ENCODE measurements at places on chromosomes 7 and 10.

DNA sequence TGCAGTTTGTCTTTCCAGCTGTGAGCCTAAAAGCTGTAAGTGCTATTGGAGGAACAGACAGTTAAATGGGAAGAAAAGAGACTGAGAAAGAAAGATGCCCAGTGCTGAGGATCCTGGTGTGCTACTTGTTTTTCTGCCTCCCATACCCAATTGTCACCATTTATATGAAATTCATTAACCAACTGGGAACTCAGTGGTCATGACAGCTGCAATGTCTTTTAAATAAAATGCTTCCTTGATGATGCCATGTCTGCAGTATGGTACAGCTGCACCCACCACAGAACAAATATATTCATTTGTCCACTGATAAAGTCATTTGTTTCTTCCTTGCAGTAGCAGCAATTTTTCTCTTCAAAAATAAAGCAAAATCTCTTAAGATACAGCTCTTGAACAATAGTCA lies 15.6 kb upstream of the RTKN2 start:
- DNase-seq, result no peak

DNA sequence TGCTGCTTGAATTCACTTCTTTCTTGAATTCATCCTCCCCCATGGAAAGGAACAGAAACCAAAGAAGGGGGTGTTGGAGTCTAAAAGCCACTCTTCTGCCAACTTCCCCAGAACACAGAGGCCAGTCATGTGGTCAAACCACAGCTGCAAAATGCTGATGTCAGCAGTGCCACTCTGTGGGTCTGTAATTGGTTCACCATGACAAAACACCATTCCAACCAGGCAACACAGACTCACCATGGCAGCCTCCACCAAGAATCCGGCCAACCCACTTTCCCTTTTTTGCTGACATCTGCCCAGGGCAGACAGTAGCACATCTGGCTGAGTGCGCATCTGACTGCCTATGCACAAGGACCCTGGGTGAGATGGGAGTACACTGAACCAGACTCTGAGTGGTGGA lies 16.8 kb downstream of the OSBPL3 start:
- no peak for DNase-seq

GRCh38 chr7:6417408-6417807 lies 30.3 kb downstream of the DAGLB start:
- DNase-seq, result no peak

DNA sequence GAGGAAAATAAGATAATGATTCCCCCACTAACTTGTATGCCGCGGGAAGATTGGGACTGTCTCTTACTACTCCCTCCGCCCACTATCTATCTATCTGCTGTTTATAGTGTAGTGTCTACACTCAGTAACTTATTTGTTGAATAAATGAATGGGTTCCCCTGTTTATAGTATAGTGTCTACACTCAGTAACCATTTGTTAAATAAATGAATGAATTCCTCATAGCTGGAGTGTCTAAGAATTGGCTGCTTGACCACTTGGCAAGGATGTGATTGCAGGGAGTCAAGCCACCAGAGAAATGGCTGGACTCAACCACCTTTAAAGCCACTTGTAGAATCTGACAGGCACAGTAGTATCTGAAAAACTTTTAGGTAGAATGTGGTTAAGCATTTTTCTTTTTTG lies 147.1 kb downstream of the TRIL start:
- no peak for DNase-seq

DNA sequence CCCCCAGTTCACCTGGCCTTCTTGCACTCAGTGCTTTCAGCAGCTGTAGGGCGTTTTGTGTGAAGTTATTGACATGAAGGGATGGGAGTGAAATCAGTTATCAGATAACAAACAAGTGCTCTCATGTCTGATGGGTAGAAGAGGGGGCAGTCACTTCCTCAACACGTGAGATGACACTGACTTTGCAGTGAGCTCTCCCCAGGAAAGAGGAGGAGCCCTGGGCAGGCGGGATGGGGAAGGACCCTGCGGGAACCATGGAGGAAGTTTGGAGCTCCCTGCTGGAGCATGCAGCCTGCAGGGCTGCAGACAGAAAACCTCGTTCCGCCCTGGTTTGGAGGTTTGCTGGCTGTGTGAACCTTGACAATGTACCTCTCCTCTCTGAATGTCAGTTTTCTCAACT lies 38.7 kb downstream of the GPR26 start:
- no peak for DNase-seq

DNA sequence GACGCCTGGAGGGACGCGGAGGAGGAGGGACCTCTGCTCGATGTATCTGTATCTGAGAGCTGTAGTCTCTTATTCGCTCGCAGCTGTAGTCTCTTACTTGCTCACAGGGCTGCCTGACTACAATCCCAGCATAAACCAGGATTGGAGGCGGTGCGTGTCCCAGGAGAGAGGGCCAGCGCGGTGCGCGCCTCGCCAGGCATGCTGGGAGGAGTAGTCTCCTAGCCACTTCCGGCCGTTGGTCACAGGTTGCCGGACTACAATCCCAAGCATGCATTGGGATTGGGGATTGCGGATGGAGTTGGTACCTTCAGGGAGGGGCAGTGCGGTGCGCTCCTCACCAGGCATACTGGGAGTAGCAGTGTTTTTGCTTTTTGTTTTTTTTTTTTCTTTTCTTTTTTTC lies 421.7 kb upstream of the NUPR2 start:
- DNase-seq, result no peak

DNA sequence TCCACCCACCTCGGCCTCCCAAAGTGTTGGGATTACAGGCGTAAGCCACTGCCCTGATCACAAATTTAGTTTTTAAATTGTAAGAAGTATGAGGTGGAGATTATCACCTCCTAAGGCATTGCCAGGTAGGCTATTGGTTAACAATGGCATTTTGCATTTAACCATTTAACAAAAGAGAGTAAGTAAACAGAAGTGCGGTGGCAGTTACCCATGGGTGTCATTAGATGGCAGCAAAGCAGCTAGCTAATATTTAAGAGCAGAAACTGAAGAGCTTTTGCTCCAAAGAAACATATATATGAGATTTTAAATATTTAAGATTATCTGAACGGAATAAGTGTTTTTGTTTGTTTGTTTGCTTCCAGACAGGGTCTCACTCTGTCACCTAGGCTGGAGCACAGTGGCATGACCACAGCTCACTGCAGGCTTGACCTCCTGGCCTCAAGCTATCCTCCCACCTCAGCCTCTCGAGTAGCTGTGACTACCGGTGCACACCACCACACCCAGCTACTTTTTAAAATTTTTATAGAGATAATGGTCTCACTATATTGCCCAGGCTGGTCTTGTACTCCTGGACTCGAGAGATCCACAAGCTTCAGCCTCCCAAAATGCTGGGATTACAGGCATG lies 325.5 kb upstream of the C7orf33 start:
- no peak for DNase-seq

GRCh38 chr10:104406715-104407650 lies 53.4 kb downstream of the CFAP58 start:
- no peak for DNase-seq

DNA sequence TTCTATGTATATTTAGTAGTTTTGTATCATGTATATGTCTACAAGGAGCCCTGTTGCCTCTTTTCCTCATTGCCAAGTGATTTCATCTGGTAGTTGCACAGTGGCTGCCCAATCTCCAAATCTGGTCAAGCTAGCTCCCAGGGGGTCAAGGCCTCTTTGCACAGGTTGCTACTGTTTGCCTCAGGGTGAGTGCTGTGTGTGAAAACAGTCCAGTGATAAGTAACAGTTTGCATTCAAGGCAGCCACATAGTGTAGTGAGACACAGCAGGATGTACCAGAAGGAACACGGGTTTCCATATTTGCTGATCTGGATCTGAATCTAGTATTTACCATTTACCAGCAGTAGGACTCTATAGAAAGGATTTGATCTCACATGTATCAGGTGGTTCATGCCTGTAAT lies 13.3 kb upstream of the EPC1 start:
- DNase-seq, result no peak

- DNase-seq, result no peak
Measured at GRCh38 chr10:11782793-11783557, 40.2 kb upstream of the PROSER2 start.

DNA sequence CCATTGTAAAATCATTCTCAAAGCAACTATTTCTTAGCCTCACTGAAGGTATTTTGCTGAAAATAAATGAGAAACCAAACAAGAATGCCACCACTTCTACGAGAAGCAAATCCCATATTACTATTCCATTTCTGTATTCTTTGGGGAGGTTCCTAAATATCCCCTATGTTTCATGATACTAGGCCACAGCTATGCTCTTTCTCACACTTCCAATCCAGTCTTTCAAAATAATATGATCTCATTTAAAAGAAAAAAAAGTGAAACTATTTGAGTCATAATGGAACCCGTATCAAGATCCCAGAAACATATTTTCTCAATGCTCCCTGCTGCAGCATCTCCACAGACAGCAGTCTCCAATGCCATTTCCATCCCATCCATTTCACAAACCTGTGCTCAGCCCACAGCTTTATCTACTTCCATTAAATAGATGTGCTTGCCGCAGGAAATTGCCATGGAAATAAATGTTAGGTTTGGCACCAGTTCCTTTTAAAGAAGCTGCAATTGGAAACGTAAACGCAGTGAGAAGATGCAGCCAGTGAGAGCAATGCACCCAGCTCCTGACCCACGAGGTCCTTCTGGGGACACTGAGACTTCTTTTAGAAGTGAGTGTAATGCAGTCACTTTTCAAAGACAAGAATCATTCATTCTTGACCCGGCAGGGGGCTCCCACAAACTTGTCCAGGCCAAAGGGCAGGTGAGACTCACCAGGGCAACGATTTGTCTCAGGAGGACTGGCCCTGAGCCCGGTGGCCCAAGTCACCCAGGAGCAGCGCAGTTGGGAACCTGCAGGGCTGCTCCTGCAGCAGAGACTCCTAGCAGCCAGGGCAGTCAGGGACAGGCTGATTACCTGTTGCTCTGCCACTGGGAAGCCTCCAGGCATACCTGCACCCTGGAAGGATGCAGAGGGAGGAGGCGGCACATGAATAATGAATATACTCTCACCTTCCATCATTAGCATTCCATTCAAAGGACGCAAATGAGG lies 99.6 kb downstream of the C10orf90 start:
- no peak for DNase-seq

DNA sequence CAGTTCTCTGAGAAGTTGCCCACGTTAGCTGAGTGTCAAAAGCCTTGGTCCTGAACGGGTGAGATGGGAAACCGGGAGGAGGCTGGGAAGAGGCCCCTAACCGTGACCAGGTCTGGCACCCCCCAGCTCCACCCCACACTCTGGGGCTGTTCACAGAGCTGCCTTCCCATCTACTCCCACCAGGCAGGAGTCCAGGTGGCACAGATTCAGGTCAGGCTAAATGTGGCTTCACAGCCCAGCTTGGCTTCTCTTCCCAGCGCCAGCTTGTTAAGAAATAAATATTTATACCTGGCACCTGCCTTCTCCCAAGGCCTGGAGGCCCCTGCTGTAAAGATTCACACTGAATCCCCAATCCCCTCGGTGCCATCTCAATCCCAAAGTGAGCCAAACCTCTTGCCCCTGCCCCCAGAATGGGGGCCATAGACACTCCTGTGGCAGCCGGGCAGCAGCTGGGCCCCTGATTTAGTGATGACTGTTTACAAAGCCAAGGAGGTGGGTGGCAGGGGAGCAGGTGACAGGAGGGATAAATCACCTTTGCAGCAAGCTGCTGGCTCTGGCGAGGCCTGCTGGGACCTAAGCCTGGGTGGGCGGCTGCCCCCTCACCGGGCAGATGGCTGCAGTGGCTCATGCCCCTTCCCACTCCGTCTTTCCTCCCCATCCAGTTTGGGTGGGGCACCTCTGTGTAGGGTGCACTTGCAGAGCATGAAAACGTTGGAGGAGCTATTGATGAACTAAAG lies 72.5 kb downstream of the GOLGA7B start:
- DNase-seq, result no peak

GRCh38 chr10:109207361-109207760 lies 716.0 kb downstream of the XPNPEP1 start:
- DNase-seq, result no peak

DNA sequence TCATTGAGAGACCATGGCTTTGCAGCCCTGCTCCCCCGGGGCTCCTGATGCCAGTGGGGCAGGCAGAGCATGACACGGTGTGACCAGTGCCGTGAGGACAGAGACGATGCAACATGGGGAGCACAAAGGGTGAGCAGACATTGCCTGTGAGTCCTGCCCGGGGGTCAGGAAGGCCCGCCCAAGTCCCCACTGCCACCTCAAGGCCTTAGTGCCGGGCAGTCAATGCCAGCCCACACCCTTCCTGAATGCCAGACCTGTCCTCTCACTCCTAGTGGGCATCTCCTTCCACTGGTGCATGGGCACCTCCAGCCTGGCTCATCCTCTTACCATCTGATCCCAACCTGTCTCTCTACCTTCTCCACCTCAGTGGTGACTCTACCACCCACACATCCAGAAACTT lies 157.9 kb upstream of the ZMIZ1 start:
- DNase-seq, result no peak

- no peak for DNase-seq
Measured at GRCh38 chr7:101330011-101330484, 8.4 kb upstream of the IFT22 start.

DNA sequence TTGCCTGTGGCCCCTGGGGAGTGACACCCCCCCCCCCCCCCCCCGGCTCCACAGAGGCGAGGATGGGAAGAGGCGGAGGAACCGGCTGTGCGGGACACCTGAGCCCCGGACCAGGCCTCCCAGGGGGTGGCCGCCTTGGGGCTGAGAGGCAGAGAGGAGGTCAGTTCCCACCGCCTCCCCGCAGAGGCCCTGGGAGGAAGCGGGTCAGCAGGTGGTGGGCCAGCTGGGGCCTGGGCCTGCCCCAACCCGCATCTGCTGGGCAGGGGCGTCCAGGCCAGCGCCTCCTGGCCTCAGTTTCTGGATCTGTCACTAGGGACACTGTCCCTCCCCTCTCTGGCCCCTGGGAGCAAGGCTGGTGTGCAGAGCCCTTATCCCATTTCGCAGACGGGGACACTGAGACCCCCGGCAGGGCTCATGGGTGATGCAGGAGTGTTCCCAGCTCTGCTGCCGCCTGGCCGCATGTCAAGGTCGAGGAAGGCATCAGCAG lies 14.6 kb upstream of the LFNG start:
- no peak for DNase-seq

GRCh38 chr7:45133877-45134276 lies 22.4 kb upstream of the TBRG4 start:
- no peak for DNase-seq
